ENCODE measurements at places on chromosomes 6 and 20. TPM values are rescaled to one million over a fixed set of nuclear protein-coding genes. Genes with fewer than 3 reads are reported as not detected.

PCK1 gene
- not detected for total RNA-seq

OR2B6 gene
- total RNA-seq: not detected

DNA sequence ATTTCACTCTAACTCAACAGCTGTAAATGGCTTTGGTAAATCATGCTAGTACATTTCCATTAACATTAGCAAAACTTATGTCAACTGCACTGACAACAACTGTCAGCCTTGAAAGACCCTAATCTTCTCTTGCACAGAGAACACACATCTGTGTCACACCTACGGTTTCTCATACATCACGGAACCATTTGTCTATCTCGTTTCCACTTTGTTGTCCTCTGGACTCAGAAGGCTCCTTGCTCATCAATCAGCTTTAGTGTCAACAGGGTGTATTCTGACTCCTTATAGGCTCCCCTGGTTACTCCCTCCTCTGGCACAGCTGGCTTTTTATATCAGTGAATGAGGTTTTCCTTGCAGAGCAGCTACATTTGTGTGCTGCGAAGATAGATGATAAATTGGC, 49.3 kb downstream of the CD83 start:
- DNase-seq: no peak

- no peak for DNase-seq
Measured at GRCh38 chr6:165744555-165745228, 81.7 kb upstream of the PDE10A start.

DNA sequence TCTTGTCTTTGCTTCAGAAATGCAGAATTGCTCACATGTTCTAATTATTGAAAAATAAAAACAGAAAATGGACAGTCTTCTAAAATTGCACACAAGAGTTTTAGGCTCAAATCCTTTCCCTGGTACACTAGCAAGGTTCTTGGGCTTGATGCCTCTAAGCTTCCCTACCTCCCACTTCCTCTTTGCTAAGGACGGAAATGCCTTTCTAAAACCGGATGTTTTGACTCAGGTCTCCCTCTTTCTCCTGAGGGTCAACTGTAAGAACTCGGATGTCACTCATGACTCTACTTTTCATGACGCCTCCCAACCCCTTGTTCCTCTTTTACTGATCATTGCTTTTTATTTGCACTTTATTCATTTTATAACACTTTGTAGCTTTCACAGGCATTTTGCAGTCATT, 613.5 kb downstream of the C6orf118 start:
- no peak for DNase-seq

DNA sequence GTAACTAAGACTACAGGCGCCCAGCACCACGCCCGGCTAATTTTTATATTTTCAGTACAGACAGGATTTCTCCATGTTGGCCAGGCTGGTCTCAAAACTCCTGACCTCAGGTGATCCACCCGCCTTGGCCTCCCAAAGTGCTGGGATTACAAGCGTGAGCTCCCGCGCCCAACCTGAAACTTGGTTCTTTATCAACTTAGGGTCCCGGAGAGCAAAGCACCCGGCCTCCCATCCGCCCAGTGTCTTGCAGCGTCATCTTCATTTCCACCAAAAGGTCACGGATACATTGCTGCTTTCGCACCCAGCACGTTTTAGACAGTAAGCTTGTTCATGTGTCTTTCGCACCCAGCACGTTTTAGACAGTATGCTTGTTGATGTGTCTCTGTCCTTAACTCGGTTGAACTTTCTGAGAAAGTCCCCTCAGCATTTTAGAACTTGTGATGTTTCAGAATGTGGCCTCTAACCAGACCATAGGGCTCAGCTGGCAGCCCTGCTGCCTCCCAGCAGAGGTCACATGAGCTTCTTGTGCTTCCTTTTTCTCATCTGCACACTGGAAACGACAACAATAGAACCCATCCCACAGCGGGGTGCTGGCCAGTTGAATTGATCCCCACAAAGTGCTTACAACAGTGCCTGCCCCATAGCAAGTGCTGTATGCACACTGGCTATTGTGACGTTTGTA, 48.8 kb downstream of the PRR18 start:
- no peak for DNase-seq

DNA sequence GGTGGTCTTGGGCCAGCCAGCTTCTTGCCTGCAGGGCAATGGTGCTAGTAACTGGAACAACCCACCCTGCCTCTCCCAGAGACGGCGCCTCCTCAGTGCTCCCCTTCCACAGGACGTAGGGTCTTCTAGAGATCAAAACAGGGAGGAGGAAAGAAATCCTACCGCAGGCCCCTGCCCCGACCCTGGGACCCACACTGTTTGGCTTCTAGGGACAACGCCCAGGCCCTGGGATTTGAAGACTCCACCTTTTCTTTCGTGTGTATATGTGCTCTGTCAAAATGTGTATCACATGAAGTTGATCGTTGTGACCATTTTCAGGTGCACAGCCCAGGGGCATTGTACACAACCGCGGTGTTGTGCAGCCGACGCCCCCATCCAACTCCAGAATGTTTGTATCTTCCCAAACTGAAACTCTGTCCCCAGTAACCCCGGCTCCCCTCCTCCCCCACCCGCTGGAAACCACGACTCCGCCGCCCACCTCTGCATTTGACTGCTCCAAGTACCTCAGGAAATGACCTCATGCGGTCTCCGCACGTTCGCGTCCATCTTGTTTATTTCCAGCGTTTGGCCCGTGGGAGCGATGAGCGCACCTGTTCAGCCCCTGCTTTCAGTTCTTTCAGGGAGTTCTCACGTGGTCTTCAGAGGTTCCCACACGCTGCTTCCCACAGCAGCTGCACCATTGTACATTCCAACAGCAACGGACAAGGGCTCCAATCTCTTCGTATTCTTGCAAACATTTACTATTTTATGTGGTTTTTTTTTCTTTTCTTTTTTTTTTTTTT, 3.4 kb upstream of the BHLHE23 start:
- DNase-seq: no peak

TUBB1 gene
- not detected for total RNA-seq

- DNase-seq: peak; percentile 80
Measured at GRCh38 chr20:17594443-17594842, 24.6 kb downstream of the DSTN start.

FOXS1 gene
- 0.39 TPM for total RNA-seq

- no peak for DNase-seq
Measured at GRCh38 chr6:40740518-40740917, 153.4 kb upstream of the LRFN2 start.

DNA sequence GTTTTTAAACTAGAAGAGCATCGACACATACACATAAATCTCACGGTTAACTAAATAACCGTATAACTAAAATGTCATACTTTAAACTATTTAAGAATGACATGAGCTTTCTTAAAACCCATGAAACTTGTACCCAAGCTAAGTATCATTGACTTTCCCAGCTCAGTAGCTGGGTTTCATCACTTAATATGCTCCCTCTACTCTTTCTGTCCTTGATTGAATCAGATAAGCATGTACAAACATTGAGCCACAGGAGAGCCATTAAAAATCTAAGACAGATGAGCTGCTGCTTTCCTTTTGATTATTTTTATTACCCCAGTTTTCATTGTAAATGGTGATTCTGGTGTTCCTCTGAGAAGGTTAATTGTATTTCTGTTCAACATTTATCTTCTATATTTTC, 115.8 kb downstream of the FOXO3 start:
- DNase-seq: no peak

TGM3 gene
- not detected for total RNA-seq

CST4 gene
- total RNA-seq: not detected

GRCh38 chr6:155340464-155341129, 26.3 kb upstream of the TFB1M start:
- no peak for DNase-seq

ARHGAP40 gene
- not detected for total RNA-seq

DNA sequence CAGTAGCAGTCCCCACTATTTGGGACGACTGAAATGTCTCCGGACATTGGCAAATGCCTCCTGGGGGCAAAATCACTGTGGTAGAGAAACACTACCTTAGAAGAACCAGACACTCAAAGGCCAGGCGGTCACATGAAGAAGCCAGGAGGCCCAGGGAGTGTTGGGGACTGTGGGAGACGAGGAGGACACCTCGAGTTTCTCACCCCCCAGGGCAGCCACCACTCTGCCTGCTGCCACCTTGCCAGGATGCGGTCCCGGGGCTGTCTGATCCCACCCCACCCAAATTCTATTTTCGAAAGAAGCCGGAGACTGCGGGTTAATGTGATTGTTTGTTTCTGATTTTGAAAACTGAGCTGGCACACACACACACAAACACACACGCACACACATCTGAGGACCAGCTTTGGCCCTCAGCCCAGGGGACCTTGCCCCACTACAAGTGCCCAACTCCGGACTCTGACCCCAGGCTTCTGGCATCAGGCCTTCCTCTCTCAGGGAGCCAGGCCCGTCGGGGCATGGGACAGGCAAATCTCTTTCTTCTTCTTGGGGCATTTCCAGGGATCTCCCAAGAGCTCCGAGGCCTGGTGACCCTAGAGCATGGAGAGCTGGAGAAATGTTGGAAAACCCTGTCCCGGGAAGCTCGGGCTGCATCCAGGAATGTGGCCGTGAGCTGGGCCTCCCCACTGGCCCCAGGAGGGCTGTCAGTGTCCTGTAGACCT, 187.5 kb upstream of the PMEPA1 start:
- no peak for DNase-seq

GRCh38 chr6:4134841-4135664, at the start of gene ECI2:
TSS of gene ECI2 (minus strand) at chr6:4135575. CDS start at chr6:4135560, 15 bp downstream.
- peak; percentile 18 for DNase-seq

- no peak for DNase-seq
Measured at GRCh38 chr20:48850257-48850976, 22.6 kb upstream of the PREX1 start.

TRIM15 gene
- total RNA-seq: not detected

- no peak for DNase-seq
Measured at GRCh38 chr6:81714684-81715083, 37.8 kb downstream of the TENT5A start.

DNA sequence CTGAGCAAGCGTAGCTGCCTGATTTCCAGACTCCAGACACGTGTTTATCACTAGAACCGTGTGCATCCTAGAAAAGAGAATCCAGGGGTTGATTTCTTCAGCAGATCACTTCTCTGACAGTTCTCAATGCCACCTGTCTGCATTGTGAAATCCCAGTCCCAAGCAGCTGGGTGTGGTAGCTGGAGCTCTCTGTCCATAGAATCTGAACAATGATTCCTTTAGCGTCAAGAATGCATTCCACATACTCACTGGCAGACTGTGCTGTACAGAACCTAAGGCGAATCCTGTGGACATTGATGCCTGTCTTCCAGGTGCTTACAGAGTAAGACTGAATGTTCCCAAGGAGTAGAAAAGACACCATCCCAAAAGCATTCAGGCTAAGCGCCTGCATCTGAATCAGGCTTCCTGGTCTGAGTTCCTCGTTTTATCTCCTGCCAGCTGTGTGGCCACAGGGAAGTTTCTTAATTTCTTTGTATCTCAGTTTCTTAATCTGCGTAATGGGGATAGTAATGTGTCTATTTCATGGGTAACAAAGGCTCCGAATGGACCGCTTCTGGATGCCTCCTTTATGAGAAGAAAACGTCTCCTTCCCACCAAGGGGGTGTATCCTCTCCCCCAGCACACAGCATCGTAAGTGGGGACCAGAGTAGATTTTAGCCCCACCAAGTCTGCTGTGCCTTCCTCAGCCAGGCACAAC, 10.4 kb upstream of the TRAF3IP2 start:
- DNase-seq: no peak

DNA sequence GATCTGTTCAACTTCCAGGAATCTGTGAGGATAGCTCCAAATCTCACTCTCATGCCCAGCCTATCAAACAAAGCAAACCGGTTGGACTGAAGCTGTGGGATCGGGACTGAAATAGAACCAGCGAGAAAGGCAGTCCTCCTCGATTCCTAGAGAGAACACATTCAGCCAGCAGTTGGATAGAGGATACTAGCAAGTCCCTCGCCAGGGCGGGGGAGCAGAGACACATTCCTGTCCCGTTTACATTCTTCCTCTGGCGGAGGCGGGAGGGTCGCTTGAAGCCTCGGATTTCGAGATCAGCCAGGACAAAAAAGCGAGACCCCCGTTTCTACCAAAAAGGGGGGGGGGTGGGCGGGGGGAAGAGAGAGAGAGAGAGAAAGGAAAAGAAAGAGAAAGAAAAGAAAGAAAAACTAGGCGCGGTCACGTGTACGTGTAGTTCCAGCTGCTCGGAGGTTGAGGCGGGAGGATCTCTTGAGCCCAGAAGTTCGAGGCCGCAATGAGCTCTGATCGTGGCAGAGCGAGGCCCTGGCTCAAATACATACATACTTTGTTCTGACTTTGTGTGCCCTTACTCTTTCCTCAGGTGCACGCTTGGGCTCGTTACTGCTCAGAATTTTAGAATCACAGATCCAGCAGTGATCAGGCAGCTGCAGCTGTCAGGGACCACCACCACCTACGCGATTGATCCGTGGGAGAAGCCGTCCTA, 19.5 kb downstream of the ZNF311 start:
- peak; percentile 97 for DNase-seq

ULBP1 gene
- total RNA-seq: under 0.01 TPM

- DNase-seq: no peak
Measured at GRCh38 chr20:62635852-62636251, 6.5 kb upstream of the SLCO4A1 start.

LHFPL5 gene
- total RNA-seq: not detected

LY6G6F gene
- total RNA-seq: not detected

GRCh38 chr6:158621694-158622544, 22.6 kb downstream of the DYNLT1 start:
- no peak for DNase-seq

NKAIN4 gene
- not detected for total RNA-seq

GRCh38 chr20:10595985-10596384, 77.8 kb downstream of the JAG1 start:
- no peak for DNase-seq

- no peak for DNase-seq
Measured at GRCh38 chr6:110815015-110815410, 256 bp downstream of the CDK19 start.

GRCh38 chr20:330233-331149, 5.1 kb downstream of the SOX12 start:
- no peak for DNase-seq

GRCh38 chr20:17262786-17263185, 35.9 kb downstream of the PCSK2 start:
- no peak for DNase-seq

DNA sequence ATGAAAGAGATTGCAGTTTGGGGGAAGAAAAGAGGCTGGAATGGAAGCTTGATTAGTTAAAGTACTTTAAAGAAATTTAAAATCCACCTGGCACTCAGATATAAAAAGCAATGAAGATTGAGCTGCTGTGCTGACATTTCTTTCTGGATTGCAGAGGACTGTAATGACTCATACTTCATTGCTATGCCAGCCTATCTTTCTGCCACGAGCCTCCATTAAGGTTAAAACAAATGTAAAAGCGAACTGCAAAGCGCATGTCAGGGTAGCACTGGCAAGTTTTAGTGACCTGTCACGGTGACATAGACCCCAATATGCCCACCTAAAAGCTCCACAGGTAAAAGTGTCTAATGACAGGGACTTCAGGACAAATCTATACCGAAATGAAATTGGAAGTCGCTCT, 449.6 kb downstream of the C6orf118 start:
- DNase-seq: no peak

DNA sequence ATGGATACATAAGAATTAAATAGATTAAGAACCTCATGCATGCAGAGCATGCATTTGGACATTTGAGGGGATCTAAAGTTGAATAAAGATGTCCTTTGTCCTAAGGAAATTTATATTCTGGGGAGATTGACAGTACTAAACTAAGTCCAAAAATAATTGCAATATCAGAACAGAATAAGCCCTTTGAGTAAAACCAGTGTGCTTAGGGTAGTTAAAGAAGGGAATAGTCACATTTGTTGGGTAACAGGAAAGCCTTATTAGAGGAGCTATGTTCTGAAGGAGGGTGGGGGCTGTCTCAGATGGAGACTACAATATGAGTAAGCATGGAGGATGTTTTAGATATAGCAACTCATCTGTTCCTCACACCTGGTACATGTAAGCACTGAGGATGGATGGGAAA, 35.8 kb downstream of the CDC5L start:
- DNase-seq: no peak

OPRL1 gene
- total RNA-seq: 2.7 TPM

C20orf204 gene
- total RNA-seq: 6.3 TPM

Measured in dermis microvascular lymphatic vessel endothelial cell (primary cell).